ENCODE measurements at places on chromosomes 5 and 9. TPM values are rescaled to one million over a fixed set of nuclear protein-coding genes. Genes with fewer than 3 reads are reported as not detected.

TMEM252 gene
- not detected for total RNA-seq

CREBRF gene
- total RNA-seq: 15.5 TPM

TTC33 gene
- 18.6 TPM for total RNA-seq

NEUROG1 gene
- total RNA-seq: not detected

IL31RA gene
- 0.43 TPM for total RNA-seq

ECM2 gene
- total RNA-seq: 2.6 TPM

KCNV2 gene
- total RNA-seq: not detected

ANKHD1 gene
- 64.8 TPM for total RNA-seq

ECSCR gene
- not detected for total RNA-seq

FOXI1 gene
- total RNA-seq: not detected

PCDHB14 gene
- total RNA-seq: 0.43 TPM

DIPK1B gene
- total RNA-seq: 0.43 TPM

CD72 gene
- total RNA-seq: 0.86 TPM

All from fibroblast of villous mesenchyme (primary cell).